Naive thymus-derived CD8-positive, alpha-beta T cell (primary cell): ENCODE measurements at places on chromosomes 4 and X. TPM values are rescaled to one million over a fixed set of nuclear protein-coding genes. Genes with fewer than 3 reads are reported as not detected.

GRCh38 chr4:162401021-162401420 lies 237.2 kb upstream of the FSTL5 start:
- no peak for DNase-seq

GRCh38 chrX:49958727-49959485 lies 36.5 kb downstream of the CLCN5 start:
- no peak for DNase-seq

DNA sequence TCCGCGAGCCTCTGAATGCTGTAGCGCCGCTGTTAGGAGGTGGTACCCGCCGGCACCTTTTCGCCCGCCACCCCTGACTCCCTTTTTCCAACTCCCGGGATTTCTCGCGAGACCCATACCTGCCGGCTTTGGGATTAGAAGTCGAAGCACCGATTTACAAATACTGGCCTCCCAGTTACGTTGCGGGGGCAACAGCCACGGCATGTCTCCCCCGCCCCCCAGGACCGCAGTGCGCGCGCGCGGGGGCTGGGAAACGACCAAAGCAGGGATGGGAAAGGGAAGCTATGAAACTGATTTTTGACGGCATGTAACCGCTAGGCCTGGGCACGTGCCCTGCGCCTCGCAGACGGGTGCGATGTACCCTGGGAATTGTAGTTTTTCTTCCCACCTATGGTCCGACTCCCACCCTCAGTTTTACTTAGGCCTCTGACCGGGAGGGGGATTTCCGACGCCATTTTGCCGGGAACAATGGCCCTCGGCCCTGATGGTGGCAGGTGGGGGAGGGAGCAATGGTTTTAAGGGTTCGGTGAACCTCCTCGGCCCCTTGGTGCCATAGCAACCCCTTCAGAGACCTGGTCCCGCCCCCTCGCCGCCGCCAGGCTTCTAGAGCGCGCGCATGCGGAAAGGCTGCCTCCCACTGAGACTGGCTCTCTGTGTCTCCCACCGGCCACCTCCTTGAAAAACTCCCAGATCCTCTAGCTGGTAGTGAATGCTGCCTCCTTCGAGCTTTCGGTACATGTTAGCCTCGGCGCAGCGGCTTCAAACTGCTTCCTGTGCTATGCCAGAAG lies 772 bp upstream of the WNK3 start:
- peak; percentile 36 for DNase-seq

GRCh38 chr4:185562531-185562930 lies 27.2 kb upstream of the PDLIM3 start:
- no peak for DNase-seq

- DNase-seq: no peak
Observed at GRCh38 chr4:169690787-169691186, 67.0 kb downstream of the HPF1 start.

- no peak for DNase-seq
Observed at GRCh38 chr4:139524062-139524631, 31.9 kb downstream of the SETD7 start.

GRCh38 chrX:137195991-137196390 lies 162.2 kb upstream of the GPR101 start:
- no peak for DNase-seq

- no peak for DNase-seq
Observed at GRCh38 chrX:97045470-97045869, 161.8 kb downstream of the RPA4 start.

- no peak for DNase-seq
Observed at GRCh38 chr4:85496126-85496849, 21.3 kb downstream of the ARHGAP24 start.

DNA sequence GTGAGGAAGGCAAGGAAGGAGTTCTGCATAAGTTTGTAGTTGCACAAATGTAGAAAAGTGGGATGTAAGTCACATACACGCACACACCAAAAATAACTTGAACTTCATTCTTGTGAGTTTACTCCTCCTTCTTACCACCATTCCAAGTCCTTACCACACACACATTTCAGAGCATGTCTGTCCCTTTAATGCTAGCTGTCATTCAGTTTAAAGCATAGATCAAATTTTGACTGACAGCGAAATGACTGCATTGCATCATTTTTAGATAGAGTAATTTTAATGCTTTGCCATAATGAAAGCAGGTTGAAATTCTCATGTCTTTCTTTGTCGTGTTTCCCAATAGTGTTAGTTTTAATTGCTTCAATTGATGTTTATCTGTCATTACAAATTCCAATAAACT lies 629.6 kb upstream of the HTR2C start:
- no peak for DNase-seq

DNA sequence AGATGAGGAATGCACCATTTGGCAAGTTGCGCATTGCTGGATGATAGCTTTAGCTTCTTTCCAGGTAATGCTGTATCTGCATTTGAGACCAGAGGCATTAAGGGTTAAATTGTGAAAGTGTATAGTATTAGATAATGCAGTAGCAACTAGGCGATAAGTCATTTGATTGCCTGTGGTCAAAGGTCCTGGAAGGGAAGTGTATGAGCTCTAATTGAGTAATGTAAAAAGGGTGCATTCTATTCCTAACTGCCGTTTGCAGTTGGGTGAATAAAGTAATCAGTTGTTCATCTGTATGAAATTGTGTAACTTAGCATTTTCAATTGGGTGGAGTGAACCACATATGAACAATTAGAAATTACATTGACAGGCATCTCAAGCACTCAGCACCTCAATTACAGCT lies 54.5 kb upstream of the WDR1 start:
- no peak for DNase-seq

DNA sequence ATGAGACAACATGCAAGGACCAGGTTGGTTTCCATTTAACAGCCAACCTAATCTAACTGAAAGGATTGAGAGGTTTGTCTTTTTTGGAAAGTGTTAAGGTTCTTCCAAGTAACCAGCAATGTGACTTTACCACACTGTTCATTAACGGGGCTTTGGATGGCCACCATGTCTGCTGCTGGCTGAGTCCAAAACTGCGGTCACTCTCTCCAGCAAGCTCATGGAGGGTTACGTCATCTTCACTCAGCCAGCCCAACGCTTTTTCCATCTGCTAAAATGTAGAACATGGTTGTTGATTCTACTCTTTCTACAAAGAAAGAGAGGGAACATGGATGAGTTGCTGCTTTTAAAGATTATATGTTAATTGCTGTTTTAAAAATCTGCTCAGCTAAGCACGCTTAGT lies 11.0 kb downstream of the PKD2 start:
- DNase-seq: no peak

DNA sequence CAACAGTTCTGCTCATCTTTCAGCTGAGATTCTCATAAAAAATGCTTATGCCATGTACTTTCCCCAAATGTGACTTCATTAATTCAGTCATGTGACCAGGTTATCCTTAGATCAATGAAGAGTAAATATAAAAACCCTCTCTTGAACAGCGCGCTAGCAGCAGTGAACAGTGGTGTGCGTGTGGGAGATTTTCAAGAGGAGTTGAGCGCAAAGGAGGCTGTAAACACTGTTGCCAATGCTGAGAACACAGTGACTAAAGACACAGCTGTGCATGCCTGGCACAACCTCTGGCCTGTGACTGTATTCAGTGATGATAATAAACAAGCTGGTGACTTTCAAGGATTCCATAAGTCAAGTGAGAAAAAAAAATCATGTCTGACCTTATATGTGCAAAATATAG lies 25.1 kb downstream of the MSX1 start:
- DNase-seq: no peak

GRCh38 chr4:145852256-145852839 lies 86.3 kb downstream of the ZNF827 start:
- DNase-seq: no peak

- DNase-seq: no peak
Observed at GRCh38 chr4:13704035-13704434, 76.5 kb upstream of the BOD1L1 start.

- no peak for DNase-seq
Observed at GRCh38 chr4:173505924-173506518, 24.0 kb downstream of the HAND2 start.

- no peak for DNase-seq
Observed at GRCh38 chrX:40100141-40100536, 2.4 kb upstream of the BCOR start.

DNA sequence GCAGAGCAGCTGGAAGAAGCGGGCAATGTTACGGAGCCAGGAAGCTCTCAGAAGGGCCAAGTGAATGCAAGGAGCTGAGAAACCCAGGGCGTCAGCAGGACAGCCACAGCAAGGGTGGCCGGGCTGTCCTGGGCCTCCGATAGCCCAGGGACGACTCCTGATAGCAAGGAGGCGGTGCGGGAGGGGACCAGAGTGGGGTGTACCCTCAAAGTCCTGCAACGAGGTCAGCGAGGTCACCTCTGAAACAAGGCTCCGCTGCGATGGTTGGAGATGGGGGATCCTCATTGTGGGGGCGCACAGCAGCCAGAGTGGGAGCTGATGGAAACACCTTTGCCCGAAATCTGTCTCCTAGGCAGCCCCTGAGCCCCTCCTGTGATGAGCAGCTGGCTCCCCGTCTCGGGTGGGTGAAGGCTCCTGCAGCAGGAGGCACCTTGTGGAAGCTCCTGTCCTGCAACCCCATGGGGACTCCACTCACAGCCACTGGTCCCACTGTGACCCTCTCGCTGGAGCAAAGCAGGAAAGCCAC lies 4.3 kb upstream of the CCNQ start:
- DNase-seq: no peak

- no peak for DNase-seq
Observed at GRCh38 chr4:54144661-54145171, 44.8 kb downstream of the GSX2 start.

- no peak for DNase-seq
Observed at GRCh38 chr4:26476545-26476944, 13.7 kb downstream of the CCKAR start.

DNA sequence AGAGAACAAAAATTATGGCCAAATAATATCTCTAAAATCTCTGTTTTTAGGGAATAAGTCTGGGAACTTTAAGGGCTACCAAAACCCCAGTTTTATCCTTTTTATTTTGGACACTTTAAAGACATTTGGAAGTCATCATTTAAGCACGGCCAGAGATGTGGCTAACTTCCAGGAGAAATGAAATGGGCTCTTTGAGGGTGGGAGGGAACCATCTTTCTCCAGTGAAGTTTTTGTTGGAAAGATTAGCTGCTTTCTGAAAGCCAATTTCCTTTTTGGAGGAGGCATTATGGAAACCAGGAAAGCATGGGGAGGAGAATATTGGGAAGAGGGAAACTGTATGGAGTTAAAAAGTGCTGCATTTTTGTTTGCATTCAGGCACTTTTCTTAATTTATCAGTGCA lies 4.8 kb downstream of the VSIG1 start:
- no peak for DNase-seq

- no peak for DNase-seq
Observed at GRCh38 chr4:139801895-139802294, 136.3 kb downstream of the MGST2 start.

DNA sequence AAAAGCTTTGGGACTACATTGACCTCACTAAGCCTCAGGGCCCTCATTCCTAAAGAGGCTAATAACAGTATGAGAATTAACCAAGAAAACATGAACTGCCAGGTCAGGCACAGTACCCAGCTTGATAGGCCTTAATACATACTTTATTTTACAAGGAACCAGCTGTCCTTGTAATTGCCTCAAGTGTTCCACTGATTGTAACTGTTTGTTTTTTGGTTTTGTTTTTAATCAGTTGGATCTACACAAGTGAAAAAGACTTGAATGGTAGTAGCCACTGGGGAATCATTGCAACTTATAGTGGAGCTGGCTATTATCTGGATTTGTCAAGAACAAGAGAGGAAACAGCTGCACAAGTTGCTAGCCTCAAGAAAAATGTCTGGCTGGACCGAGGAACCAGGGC lies 35.6 kb downstream of the PKD2 start:
- no peak for DNase-seq

- DNase-seq: no peak
Observed at GRCh38 chr4:123603165-123603564, 206.6 kb downstream of the SPRY1 start.

GRCh38 chr4:142743121-142743825 lies 102.8 kb downstream of the INPP4B start:
- no peak for DNase-seq

DNA sequence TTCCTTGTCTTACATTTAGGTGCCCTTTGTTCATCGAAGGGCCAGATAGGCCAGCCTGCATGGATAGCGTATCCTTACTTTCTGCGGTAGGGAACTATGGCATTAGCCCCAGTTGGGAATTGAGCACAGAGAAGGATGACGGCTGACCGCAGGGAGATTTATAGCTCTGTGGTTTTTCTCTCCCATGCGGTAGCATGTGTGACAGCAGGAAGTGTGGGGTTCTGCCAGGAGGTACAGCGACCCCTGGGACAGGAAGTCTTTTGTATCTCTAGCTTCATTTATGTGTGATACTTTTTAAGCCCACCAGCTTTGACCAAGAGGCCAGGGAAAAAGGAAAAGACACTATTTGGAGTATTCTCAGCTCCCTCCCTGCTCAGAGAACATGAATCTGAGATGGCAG lies 33.1 kb downstream of the GAB3 start:
- peak; percentile 27 for DNase-seq

GRCh38 chr4:15352524-15352923 lies 75.3 kb upstream of the C1QTNF7 start:
- DNase-seq: no peak

GRCh38 chr4:174273930-174274329 lies 9.5 kb downstream of the FBXO8 start:
- DNase-seq: no peak

- DNase-seq: no peak
Observed at GRCh38 chr4:6391186-6391851, 81.1 kb downstream of the PPP2R2C start.

DNA sequence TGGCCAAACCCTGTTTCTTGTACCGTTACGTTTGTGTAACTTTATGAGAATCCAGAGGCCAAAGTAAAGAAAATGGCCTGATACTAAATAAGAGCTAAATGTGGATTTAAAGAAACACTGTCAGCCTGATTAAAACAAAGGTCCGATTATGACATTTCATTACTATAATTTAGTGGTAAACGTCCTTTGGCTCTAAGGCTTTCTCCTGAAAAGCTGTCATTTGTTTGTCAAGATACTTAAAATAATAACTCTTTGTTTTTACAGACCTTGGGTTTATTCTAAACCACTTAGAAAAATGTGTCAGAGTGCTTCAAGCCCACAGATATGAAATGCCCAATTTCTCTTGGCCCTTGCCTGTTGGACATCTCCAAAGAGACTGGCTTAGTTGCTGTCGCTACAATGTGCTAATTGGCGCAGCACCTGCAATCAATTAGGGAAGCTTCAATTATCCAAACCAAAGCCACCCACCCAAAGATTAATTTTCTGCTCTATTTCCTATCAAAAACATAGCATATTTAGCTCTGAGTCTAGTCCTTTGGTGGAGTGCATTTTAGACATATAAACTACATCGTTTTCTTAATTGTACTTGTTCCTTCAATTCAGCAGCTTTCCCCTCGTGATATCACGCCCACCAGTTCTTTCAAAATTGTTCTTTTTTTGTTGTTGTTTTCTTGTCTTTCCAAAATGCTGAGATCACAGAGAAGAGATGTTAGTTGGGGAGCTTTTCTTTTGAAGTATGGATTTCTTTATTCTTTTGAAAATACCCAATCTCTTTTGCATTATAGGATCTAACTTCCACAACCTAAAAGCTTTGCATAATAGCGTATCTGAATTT lies 13.6 kb downstream of the SMIM20 start:
- DNase-seq: no peak

- DNase-seq: no peak
Observed at GRCh38 chrX:49192722-49193328, 6.7 kb upstream of the PRICKLE3 start.

F9 gene
- not detected for total RNA-seq

STK32B gene
- total RNA-seq: not detected

DOCK11 gene
- 110 TPM for total RNA-seq

GAGE1 gene
- total RNA-seq: not detected

PGAM4 gene
- total RNA-seq: not detected

CT45A6 gene
- not detected for total RNA-seq

HCCS gene
- total RNA-seq: 12.4 TPM

MAGEA2 gene
- total RNA-seq: not detected

EDNRA gene
- total RNA-seq: not detected

LRCH2 gene
- not detected for total RNA-seq
